NCI-H524 treated with DMSO at 0.1 percent for 48 hours (cell line): ENCODE measurements at places on chromosomes 12 and 14.

GRCh38 chr12:51009056-51009440, 17.1 kb downstream of the SLC11A2 start:
- DNase-seq = no peak

GRCh38 chr14:75139185-75139584, 12.3 kb upstream of the NEK9 start:
- DNase-seq = no peak

DNA sequence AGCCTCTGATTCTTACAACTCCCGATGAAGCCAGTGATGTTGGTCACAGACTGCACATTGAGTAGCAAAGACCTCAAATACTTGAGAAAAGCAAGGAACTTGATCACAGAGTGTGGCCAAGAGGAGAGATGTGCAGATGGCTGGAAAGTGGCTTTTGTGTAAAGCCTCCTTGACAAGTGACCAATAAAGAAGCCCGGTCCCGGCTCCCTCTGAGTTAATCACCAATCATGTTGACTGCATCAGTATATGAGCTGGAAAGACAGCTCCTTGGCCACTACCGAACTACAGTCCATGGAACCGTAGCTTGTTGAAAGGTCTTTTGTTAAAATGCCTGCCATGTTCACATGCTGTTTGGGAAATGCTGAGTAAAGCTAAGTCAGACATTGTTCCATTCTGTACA, 23.7 kb upstream of the SERPINA6 start:
- peak; percentile 83 for DNase-seq

GRCh38 chr14:84885061-84885460, 644.9 kb upstream of the FLRT2 start:
- DNase-seq = no peak

- no peak for DNase-seq
Observed at GRCh38 chr12:121443193-121443870, 43.4 kb downstream of the RNF34 start.

- no peak for DNase-seq
Observed at GRCh38 chr12:52946334-52946733, 2.6 kb upstream of the KRT18 start.

DNA sequence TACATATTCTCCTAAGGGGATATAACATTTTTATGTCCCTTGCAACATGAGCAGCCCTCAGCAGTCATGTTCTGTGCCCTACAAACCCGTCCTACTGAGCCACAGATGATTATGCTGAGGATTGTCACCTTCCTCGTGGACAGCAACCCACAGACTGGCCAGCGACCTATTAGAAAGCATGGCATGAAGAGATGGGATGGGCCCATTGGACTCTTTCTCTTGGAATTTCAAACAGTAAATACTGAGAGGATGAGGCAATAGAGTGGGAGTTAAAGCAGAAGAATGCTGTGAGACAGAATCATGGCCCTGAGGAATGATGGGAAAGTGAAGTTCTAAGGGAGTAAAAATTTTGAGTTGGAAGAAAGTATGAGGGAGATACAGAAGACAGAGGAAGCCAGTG, 149.9 kb upstream of the BTG1 start:
- no peak for DNase-seq

GRCh38 chr14:101363880-101364391, 197.4 kb upstream of the DIO3 start:
- DNase-seq = no peak

- DNase-seq = no peak
Observed at GRCh38 chr12:4607056-4607455, 41.8 kb downstream of the AKAP3 start.

DNA sequence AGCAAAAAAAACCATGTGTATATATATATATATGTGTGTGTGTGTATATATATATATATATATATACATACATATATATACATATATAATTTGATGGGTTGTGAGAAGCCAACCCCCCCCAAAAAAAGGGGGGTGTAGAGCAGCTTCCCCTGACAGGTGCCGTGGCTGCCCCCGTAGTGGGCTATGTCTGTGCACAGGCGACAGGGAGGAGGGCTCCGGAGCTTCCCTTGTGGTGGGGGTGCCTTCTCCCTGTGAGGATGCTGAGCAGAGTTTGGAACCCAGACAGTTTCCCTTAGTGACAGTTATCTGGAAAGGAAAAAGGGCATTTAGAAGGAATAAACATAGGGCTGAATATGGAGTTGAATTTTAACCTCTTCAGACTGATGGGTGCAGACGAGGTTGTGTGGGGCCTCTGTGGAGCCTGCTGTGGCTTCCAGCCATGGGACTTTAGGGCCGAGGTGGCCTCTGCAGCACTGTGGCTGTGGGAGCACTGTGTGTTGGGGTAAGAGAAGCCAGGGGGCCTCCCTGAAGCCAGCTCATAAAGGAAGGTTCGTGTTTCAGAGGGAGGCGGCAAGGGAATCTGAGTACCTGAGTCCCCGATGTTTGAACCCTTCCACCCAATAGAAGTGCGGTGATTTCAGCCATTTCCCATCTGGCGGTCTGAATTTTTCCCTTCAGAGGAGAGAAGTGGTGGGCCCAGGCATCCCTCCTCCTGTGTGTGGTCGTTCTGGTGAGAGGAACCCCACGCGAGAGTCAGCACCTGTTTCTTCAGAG, 19.8 kb downstream of the XRCC3 start:
- no peak for DNase-seq

GRCh38 chr14:21352587-21352986, 31.2 kb downstream of the SUPT16H start:
- no peak for DNase-seq

- DNase-seq = no peak
Observed at GRCh38 chr14:92663049-92663448, 85.4 kb downstream of the LGMN start.

GRCh38 chr14:76473481-76474263, 97.7 kb downstream of the ESRRB start:
- DNase-seq = peak; percentile 20

DNA sequence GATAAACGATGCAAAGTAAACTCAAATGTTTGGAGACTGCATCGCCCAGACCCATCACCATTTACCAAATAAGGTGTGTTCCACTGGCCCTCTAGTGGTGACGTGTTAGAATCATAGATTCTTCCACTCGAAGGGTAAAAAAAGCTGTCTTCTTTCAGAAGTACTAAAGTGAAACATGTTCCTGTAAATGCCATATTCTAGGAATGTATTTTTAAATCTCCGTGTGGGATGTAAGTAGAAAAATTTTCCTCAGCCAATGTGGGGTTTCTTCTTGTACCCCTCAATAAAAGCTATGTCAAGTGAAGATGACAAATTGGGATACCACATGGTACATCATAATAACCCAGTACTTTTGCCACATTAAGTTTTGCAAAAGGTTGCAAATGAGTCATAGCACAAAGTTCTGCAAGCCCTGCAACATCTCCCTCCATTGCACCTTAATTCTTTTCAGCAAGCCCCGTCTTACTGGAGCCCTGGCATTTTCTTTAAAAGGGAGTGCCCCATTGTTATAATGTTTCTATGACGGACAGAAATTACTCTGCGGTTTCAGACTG, 100.8 kb downstream of the CCER1 start:
- no peak for DNase-seq
